ENCODE measurements at places on chromosomes 6 and 20.

DNA sequence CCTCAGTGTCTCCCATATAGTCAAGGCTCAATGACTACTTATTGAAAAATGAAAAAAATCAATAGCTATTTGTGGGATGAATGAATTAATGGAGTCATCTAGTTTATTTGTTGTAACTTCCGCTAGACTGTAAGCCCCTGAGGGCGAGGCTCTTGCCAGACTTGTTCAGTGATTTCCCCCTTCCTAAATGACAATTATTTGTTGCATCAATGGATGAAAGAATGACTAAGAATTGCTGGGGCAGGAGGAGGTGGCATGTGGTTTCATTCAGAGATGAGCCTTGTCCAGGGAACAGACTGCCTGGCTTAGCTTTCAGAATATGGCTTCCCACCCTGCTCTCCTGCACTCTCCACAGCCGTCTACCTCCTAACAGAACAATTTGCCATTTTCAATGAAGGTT lies 1.1 kb upstream of the PRELID3B start:
- DNase-seq = no peak

DNA sequence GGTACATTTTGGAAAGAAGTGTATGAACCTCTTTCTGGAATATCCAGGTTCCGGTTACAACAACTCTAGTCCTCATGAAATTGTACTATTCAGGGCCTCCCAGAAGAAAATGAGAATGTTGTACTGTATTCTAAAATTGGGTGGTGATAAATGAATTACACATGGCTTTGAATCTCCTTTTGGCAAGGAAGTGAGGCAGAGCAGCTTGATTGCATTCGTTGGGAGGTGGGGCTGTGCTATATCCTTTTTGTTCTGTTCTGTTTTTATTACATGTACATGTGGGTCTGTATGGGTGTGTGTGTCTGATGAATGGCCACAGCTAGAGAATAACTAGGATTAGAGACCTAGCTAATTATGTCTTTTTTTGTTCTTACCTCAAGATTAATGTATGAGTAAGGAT lies 37.8 kb upstream of the SNRPB2 start:
- no peak for DNase-seq

DNA sequence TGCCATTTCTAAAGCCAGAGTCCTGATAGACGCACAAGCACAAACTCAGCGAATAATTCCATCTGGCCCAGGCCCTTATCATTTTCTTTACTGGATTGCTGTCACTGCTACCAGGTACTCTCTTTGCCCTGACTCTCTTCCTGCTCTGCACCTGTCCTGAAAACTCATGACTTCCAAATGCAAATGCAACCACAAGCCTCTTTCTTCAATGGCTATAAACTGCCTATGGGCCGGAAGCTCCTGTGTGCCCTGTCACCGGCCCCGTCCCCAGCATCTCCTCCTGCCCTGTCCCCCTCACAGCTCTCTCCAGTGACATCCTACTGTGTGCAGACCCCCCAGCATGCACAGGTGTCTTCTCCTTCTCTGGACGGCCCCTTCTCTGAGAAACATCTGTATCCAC lies 302.6 kb downstream of the GMDS start:
- DNase-seq = no peak

GRCh38 chr6:52377538-52378221 lies 15.7 kb downstream of the PAQR8 start:
- no peak for DNase-seq

GRCh38 chr6:106324726-106325335 lies 729 bp downstream of the ATG5 start:
- DNase-seq = no peak

DNA sequence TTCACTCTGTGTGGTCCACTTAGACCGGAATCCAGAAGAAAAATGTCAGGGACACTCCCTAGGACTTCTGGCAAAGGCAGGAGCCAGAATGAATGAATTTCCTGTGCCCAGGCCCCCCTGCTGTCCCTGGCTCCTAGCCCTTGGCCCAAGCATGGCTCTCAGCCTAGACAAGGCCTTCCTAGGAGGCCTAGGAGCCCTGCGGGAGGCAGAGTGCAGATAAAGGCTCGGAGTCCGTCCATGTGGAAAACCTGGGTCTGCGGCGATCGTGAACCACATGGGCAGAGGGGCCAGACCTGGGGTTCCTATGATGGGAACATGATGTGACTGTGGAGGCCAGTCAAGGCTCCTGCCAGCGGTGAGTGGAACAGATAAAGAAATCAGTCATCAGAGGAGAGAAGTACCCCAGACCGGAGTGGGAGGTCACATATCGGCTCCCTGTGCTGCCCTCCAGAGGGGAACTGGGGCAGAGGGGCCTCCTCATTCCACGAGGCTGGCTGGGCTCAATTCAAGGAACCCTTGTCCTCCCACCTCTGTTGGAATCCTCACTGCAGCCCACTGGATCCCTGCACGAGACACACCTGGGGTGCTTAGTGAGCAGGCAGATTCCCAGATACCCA lies 5.9 kb upstream of the VSTM2L start:
- DNase-seq = no peak

DNA sequence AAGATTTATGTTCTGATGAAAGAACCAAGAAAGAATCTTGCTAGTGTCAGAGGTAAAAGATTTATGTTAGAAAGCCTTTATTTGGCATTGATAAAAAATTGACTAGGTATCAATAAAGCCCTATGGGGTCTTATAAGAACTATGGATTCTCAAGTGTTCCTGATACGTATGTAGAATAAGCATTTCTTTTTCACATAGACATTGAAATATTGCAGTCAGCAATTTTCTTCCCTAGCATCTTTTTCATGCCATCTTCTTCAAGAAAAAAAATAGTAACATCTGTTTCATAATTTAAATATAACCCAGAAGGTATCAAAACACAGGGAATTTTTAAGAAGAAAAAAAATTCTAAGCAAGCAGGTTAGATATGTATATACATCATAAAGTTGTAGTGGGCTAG lies 230.6 kb downstream of the CENPW start:
- DNase-seq = no peak

GRCh38 chr6:11973238-11973637 lies 38.9 kb upstream of the HIVEP1 start:
- DNase-seq = no peak

- no peak for DNase-seq
These were observed 263.0 kb downstream of the PAX1 start for GRCh38 chr20:21968486-21968885.

GRCh38 chr6:157998707-157999167 lies 17.1 kb downstream of the SYNJ2 start:
- no peak for DNase-seq

DNA sequence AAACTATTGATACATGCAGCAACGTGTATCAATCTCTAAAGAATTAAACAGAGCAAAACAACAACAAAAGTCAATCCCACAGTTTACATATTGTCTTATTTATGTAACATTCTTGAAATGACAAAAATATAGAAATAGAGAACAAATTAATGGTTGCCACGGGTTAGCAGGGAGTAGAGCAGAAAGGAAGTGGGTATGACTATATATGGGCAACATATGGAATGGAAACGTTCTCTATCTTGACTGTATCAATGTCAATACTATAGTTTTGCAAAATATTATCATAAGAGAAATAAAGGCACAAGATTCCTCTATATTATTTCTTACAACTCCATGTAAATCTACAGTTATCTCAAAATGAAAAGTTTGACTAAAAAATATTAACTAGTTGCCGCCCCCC lies 12.8 kb downstream of the AK9 start:
- no peak for DNase-seq

- no peak for DNase-seq
These were observed 34.1 kb downstream of the HFE start for GRCh38 chr6:26121141-26122004.

GRCh38 chr6:62090442-62091229 lies 195.4 kb downstream of the KHDRBS2 start:
- no peak for DNase-seq
